ENCODE measurements at places on chromosomes 4 and X. TPM values are rescaled to one million over a fixed set of nuclear protein-coding genes. Genes with fewer than 3 reads are reported as not detected.

- H3K4me1 ChIP-seq, result no peaks in the 10 kb centered on the region
- no peaks in the 10 kb centered on the region for H3K36me3 ChIP-seq
- no peaks in the 10 kb centered on the region for H3K27me3 ChIP-seq
- no peak overlapping the region for H3K4me3 ChIP-seq
- no peak for DNase-seq
Observed at GRCh38 chr4:188021548-188022249, 26.1 kb downstream of the ZFP42 start.

Gene PNCK
- 1.5 TPM for total RNA-seq

- no peak for DNase-seq
- no peak overlapping the region for H3K4me3 ChIP-seq
- no peaks in the 10 kb centered on the region for H3K27me3 ChIP-seq
Observed at GRCh38 chr4:81607950-81608349, 136.2 kb upstream of the RASGEF1B start.

Gene GPR82
- total RNA-seq, result 0.98 TPM

Gene FAM47A
- not detected for total RNA-seq

GRCh38 chrX:37330642-37331041, 18.5 kb upstream of the PRRG1 start:
- H3K4me3 ChIP-seq, result no peak overlapping the region
- H3K36me3 ChIP-seq, result no peaks in the 10 kb centered on the region
- DNase-seq, result no peak
- H3K27ac ChIP-seq, result no peak overlapping the region
- peaks cover 3% of the 10 kb centered on the region for H3K27me3 ChIP-seq

- no peaks in the 10 kb centered on the region for H3K4me1 ChIP-seq
- no peak overlapping the region for H3K27ac ChIP-seq
- no peak overlapping the region for H3K4me3 ChIP-seq
Observed at GRCh38 chrX:126799059-126799458, 20.5 kb upstream of the PRR32 start.

- no peak overlapping the region for H3K27ac ChIP-seq
- H3K4me1 ChIP-seq, result no peaks in the 10 kb centered on the region
- DNase-seq, result no peak
- H3K36me3 ChIP-seq, result no peaks in the 10 kb centered on the region
Observed at GRCh38 chrX:136159611-136160025, 12.3 kb downstream of the FHL1 start.

- no peak overlapping the region for H3K4me3 ChIP-seq
- no peak for DNase-seq
- peak overlapping the region; percentile 47 for H3K27ac ChIP-seq
- peaks cover 20% of the 10 kb centered on the region for H3K4me1 ChIP-seq
Observed at GRCh38 chr4:184384810-184385557, 89.4 kb downstream of the IRF2 start.

DNA sequence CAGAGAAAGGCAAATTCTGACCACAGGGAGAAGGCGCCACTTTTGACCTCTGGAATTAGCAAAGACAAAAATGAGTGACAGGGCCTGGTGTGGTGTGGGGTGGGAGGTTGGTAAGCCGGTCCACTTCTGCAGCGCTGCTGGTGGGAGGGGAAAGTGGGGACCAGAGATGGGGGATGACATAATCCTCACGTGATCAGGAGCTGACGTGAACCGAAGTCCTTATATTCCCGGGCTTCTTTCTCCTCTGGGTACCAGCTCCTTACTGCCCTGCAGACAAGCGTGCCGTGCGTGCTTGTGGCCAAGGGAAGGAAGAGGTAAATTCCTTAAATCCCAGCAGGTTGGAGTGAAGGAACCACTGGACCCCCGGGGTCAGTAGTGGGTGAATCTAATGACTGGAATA, at the start of gene TCEAL7:
TSS of gene TCEAL7 (plus strand) at position 249 of the 400 bp plus-strand sequence. CDS start 1,165 bp downstream, outside the sequence.
- H3K4me1 ChIP-seq, result no peaks in the 10 kb centered on the region
- no peak within 1 kb of the TSS for H3K27ac ChIP-seq
- peak within 1 kb of the TSS; percentile 24 for H3K4me3 ChIP-seq
- DNase-seq, result peak; percentile 59

Gene MEPE
- not detected for total RNA-seq
